Astrocyte (in vitro differentiated cells and primary cell): ENCODE measurements at places on chromosomes 6 and 20. TPM values are rescaled to one million over a fixed set of nuclear protein-coding genes. Genes with fewer than 3 reads are reported as not detected.

The TFAP2C gene
- total RNA-seq = 0.94 and 2.2 TPM in 2 replicates

The IMPG1 gene
- not detected in 2 replicates for total RNA-seq

The ATP6V1G2 gene
- total RNA-seq = 2.6 and 3.4 TPM in 2 replicates

The BTN1A1 gene
- not detected in 2 replicates for total RNA-seq

The CGA gene
- 1.5 and 2.0 TPM in 2 replicates for total RNA-seq

The KHDC1L gene
- total RNA-seq = not detected in 2 replicates

The DNAH8 gene
- not detected in 2 replicates for total RNA-seq

The WFDC8 gene
- total RNA-seq = not detected in 2 replicates

The TNFRSF6B gene
- total RNA-seq = 2.0 and 2.8 TPM in 2 replicates

The CDH26 gene
- total RNA-seq = 0.17 and 0.34 TPM in 2 replicates

The VIP gene
- 0.36 and 0.45 TPM in 2 replicates for total RNA-seq

The MLN gene
- not detected in 2 replicates for total RNA-seq

The CALHM4 gene
- 0.20 TPM in 1 of 2 replicates, not detected in the other for total RNA-seq

The GJA1 gene
- total RNA-seq = 433 and 443 TPM in 2 replicates

The FAM162B gene
- total RNA-seq = not detected in 2 replicates

The C6orf52 gene
- total RNA-seq = 2.3 and 2.9 TPM in 2 replicates

- no peak for DNase-seq
- H3K27me3 ChIP-seq = no peaks in the 10 kb centered on the region
- peaks cover 5% of the 10 kb centered on the region for H3K4me1 ChIP-seq
These were observed 158.3 kb downstream of the FRK start for GRCh38 chr6:115902436-115902835.

- no peak overlapping the region for H3K4me3 ChIP-seq
- no peaks in the 10 kb centered on the region for H3K36me3 ChIP-seq
- peak; percentile 59 for DNase-seq
- H3K27me3 ChIP-seq = no peaks in the 10 kb centered on the region
These were observed 395.8 kb upstream of the MARCKS start for GRCh38 chr6:113461153-113461932.

DNA sequence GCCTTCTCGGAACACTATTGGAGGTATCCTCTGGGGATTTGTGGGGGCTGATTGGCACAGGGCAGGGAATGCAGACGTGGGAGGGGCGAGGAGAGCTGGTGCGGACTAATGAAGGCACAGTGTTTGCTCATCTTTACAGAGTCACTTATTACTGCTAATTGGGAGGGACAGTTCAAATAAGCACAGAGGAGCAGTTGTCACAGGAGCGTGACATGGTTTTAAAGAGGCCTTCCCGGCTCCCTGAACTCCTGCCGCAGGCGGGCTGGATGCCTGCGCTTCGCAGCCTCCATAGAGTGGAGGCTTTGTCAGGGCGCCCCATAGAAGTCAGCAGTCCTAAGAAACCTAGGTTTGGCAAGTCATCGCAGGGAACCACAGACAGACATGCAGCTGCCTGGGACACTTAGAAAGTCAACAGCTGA, 149.6 kb downstream of the LINC00237 start:
- no peaks in the 10 kb centered on the region for H3K4me1 ChIP-seq
- no peaks in the 10 kb centered on the region for H3K27me3 ChIP-seq
- H3K36me3 ChIP-seq = no peaks in the 10 kb centered on the region
- H3K4me3 ChIP-seq = no peak overlapping the region
- DNase-seq = no peak

DNA sequence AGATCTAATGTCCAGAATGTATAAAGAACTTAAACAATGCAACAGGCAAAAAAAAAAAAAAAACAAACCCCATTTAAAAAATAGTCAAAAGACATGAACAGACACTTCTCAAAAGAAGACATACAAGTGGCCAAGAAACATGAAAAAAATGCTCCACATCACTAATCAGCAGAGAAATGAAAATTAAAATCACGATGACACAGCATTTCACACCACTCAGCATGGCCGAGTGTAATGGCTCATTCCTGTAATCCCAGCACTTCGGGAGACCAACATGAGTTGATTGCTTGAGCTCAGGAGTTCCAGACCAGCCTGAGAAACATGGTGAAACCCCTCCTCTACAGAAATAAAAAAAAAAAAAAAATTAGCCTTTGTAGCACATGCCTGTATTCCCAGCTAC, 701.4 kb upstream of the NRSN1 start:
- no peaks in the 10 kb centered on the region for H3K4me1 ChIP-seq
- no peaks in the 10 kb centered on the region for H3K27me3 ChIP-seq
- no peaks in the 10 kb centered on the region for H3K36me3 ChIP-seq
- no peak overlapping the region for H3K4me3 ChIP-seq
- no peak overlapping the region for H3K27ac ChIP-seq

- no peak overlapping the region for H3K27ac ChIP-seq
- H3K36me3 ChIP-seq = no peaks in the 10 kb centered on the region
- no peaks in the 10 kb centered on the region for H3K4me1 ChIP-seq
These were observed 123.9 kb downstream of the UNC5CL start for GRCh38 chr6:40915165-40915564.

- no peak overlapping the region for H3K27ac ChIP-seq
- no peaks in the 10 kb centered on the region for H3K27me3 ChIP-seq
- DNase-seq = no peak
These were observed 97.3 kb upstream of the NHSL1 start for GRCh38 chr6:138596591-138596990.

- DNase-seq = no peak
- H3K4me1 ChIP-seq = peaks cover 13% of the 10 kb centered on the region
- no peaks in the 10 kb centered on the region for H3K36me3 ChIP-seq
- no peaks in the 10 kb centered on the region for H3K27me3 ChIP-seq
- H3K27ac ChIP-seq = peak overlapping the region; percentile 75
- peak overlapping the region; percentile 66 for H3K4me3 ChIP-seq
These were observed 6.1 kb upstream of the HSPA1B start for GRCh38 chr6:31821301-31822035.

DNA sequence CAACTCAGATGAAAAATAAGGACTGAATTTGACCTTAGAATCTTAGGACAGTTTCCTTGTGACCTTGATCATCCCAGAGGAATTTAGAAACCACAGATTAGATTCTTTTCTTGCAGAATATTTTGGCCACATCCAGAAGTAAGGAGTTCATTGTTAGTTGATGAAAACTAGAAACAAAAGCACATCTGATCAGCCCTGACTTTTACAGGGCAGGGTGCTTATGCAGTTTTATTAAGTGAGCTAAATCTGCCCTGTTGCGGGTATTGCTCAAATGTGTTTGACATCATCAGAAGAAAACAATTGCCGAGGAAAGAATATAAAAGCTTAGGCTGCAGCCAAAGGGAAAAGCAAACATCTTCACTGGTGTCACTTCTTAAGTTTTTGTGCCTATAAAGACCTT, 100.8 kb downstream of the MTFR2 start:
- H3K4me1 ChIP-seq = no peaks in the 10 kb centered on the region
- H3K36me3 ChIP-seq = no peaks in the 10 kb centered on the region
- no peak overlapping the region for H3K27ac ChIP-seq

GRCh38 chr20:49447946-49448809, 34.3 kb downstream of the KCNB1 start:
- H3K27me3 ChIP-seq = peaks cover 27% of the 10 kb centered on the region
- no peak overlapping the region for H3K27ac ChIP-seq
- H3K4me3 ChIP-seq = no peak overlapping the region
- DNase-seq = no peak

- peaks cover 46% of the 10 kb centered on the region for H3K4me1 ChIP-seq
- peak overlapping the region; percentile 74 for H3K27ac ChIP-seq
- H3K36me3 ChIP-seq = peaks cover 6% of the 10 kb centered on the region
- no peak overlapping the region for H3K4me3 ChIP-seq
These were observed 54.7 kb downstream of the TRAM2 start for GRCh38 chr6:52522151-52522626.

DNA sequence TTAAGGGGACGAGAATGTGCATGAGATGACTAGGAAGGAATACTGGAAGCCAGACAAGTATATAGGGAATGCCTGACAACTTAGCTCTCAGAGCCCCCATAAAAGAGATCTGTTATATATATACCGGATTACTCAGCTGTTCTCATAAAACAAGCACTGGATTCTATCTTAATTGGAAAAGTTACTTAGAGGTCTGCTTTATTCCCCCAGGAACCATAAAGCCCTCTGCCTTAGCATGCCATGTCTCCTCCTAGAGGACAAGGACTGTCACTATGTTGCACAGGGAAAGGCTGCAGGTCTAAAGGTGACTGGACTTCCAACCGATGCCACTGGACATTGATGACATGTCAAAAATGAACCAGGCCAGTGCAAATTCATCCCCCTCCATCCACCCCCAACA, 6.4 kb downstream of the EXOC2 start:
- H3K27me3 ChIP-seq = no peaks in the 10 kb centered on the region
- H3K27ac ChIP-seq = no peak overlapping the region
- no peak for DNase-seq

- peak; percentile 26 for DNase-seq
- H3K27ac ChIP-seq = peak overlapping the region; percentile 83
- no peaks in the 10 kb centered on the region for H3K36me3 ChIP-seq
- H3K4me1 ChIP-seq = peaks cover 8% of the 10 kb centered on the region
- H3K27me3 ChIP-seq = peaks cover 5% of the 10 kb centered on the region
These were observed 512 bp downstream of the TAP1 start for GRCh38 chr6:32852844-32853540.

DNA sequence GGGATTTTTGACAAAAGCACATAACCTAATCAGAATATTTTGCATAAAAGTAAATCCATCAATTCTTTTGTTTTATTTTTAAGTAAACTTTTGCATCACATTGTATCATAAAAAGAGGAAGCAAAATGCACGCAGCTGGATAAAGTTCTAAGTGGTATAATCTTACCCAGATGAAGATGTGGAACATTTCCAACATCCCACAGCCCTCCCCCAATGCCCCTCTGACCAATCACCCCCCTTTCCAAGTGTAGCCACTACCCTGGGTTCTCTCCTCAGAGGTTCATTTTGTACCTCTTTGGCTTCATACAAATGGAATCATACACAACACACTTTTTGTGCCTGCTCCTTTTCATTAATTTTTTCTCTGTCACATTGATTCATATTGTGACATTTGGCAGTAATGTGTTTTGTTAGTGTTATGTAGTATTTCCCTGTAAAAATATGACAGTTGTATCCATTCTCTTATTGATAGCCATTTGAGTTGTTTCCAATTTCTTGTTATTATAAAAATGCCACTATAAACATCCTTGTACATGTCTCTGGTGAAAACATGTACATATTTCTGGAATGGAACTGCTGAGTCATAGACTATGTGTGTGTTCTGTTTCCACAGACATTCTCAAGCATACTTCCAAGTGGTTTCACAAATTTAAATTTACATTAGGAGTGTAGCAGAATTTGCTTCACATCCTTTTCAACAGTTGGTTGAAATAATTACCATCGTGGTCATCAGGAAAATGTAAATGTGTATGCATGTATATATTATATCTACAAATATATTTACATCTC, 92.9 kb upstream of the SYNDIG1 start:
- H3K36me3 ChIP-seq = no peaks in the 10 kb centered on the region
- peaks cover under 1% of the 10 kb centered on the region for H3K27me3 ChIP-seq
- peaks cover 19% of the 10 kb centered on the region for H3K4me1 ChIP-seq
- peak; percentile 32 for DNase-seq
- no peak overlapping the region for H3K4me3 ChIP-seq

GRCh38 chr20:44733341-44734069, 12.2 kb upstream of the KCNK15 start:
- H3K27ac ChIP-seq = no peak overlapping the region
- DNase-seq = no peak
- H3K36me3 ChIP-seq = no peaks in the 10 kb centered on the region
- H3K4me1 ChIP-seq = peaks cover 24% of the 10 kb centered on the region
- H3K27me3 ChIP-seq = no peaks in the 10 kb centered on the region
- no peak overlapping the region for H3K4me3 ChIP-seq

DNA sequence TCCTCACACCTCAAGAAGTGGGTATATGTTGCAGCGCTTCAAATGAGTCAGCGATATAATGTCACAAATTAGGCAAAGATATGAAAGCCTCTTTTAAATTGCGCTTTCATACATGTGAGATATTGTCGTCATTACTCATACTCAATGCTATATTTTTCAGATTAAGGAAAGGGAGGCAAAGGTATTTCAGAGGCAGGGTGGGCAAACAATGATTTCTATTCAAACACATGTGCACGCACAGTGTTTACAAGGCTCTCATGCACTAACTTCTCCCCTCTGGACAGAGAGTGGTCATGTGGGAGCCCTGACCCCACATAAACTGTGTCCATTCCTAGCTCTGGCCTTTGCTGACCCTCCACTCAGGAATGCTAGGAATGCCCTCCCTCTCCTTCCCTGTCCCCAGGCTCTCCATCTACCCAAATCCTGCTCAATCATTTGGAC, 112.1 kb upstream of the TMEM170B start:
- no peak overlapping the region for H3K4me3 ChIP-seq
- no peak for DNase-seq
- no peak overlapping the region for H3K27ac ChIP-seq
- H3K27me3 ChIP-seq = no peaks in the 10 kb centered on the region

DNA sequence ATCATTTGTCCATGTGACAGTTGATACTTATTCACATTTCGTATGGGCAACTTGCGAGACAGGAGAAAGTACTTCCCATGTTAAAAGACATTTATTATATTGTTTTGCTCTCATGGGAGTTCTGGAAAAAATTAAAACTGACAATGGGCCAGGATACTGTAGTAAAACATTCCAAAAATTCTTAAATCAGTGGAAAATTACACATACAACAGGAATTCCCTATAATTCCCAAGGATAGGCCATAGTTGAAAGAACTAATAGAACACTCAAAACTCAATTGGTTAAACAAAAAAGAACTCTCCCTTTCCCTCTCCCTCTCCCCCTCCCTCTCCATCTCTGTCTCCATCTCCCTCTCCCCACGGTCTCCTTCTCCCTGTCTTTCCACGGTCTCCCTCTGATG, 19.4 kb upstream of the EIF2S2 start:
- no peak overlapping the region for H3K27ac ChIP-seq
- no peaks in the 10 kb centered on the region for H3K4me1 ChIP-seq
- H3K4me3 ChIP-seq = no peak overlapping the region
- no peaks in the 10 kb centered on the region for H3K36me3 ChIP-seq

- DNase-seq = peak; percentile 23
- no peaks in the 10 kb centered on the region for H3K4me1 ChIP-seq
- no peaks in the 10 kb centered on the region for H3K36me3 ChIP-seq
- no peaks in the 10 kb centered on the region for H3K27me3 ChIP-seq
- no peak overlapping the region for H3K4me3 ChIP-seq
These were observed 40.0 kb downstream of the NUDT3 start for GRCh38 chr6:34352305-34352937.

- no peak for DNase-seq
- H3K4me3 ChIP-seq = no peak overlapping the region
- H3K27ac ChIP-seq = no peak overlapping the region
- no peaks in the 10 kb centered on the region for H3K36me3 ChIP-seq
- H3K27me3 ChIP-seq = peaks cover 7% of the 10 kb centered on the region
These were observed 24.5 kb downstream of the HLA-F start for GRCh38 chr6:29747688-29748250.

DNA sequence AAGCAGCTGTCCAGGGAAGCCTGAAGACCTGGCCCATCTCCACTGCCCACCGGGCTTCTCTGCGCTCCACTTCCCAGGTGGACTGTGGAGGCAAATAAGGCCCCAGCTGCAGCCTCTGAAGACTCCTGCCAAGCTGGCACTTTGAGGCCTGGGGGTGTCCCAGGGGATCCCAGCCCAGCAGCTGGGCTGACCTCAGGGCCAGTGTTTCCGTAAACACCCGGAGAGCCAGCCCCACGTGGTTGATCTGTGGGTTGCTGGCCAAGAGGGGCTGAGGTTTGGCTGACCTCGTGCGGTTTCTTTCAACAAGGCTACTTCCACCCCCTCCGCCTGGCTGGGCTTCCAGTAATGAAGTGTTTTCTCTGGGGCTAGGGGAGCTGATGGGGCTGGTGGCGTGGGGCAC, 12.4 kb upstream of the CCN5 start:
- DNase-seq = peak; percentile 90
- H3K27ac ChIP-seq = no peak overlapping the region
- H3K4me1 ChIP-seq = peaks cover 31% of the 10 kb centered on the region
- H3K4me3 ChIP-seq = no peak overlapping the region
- peaks cover 21% of the 10 kb centered on the region for H3K27me3 ChIP-seq
